Effector CD8-positive, alpha-beta T cell (primary cell): ENCODE measurements at places on chromosomes 13 and 19.

DNA sequence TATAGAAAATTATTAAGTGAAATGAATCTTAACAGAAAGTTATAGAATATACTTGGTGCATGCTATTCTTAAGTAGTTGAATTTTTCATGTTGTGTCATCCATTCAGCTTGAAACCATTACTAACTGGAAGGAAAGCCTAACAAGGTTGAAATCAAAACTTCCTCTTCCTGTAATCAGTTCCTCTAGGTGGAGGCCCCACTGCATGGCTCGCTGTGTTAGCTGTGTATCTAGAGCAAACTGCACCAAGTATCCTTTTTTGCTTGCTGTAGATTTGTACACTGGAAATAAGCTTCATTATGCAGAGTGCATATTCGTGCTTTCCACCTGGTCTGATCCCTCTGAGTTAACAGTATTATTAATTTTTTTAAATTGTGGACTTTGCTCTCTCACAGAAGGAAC lies 1146.1 kb downstream of the EFNB2 start:
- DNase-seq: no peak

DNA sequence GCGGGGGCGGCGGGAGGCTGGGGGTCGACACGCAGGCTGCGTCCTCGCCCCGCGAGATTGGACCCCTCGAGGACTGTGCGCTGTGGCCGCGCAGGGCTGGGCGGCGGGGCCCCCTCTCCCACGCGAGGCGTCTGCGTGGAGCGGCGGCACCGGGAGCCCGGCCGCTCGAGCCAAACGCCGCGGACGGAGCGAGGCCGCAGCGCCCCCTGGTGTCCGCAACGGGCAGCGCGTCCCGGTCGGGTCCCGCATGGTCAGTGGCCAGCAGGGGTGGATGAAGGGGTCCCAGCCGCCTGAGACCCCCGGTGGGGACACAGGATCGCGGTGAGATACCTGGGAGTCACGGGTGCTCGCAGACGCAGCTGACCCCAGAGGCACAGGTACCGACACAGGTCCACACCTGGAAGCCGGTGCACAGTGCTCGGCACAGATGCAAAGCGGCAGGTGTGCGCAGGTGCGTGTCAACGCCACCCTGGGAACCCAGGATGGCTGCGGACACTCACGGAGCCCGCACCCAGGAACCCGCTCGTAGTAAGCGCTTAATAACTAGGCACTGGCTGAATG lies 2.1 kb upstream of the CIRBP start:
- peak; percentile 49 for DNase-seq

DNA sequence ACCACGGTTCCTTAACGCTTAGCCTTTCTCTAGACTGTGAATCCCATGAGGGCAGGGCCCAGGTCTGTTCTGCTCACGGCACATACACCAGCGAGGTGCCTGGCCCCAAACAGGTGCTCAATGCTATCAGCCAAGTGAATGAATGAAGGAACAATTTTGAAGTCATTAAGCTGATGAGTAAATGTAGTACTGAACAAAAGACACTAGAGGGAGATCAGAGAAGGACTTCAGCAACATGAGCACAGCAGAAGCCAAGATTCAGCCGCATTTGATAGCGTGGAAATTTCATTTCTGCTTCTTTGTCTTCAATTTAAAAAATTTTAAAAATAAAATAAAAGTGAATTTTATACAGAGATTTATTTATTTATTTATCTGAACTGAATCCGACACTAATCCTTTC lies 20.1 kb upstream of the MYO16 start:
- no peak for DNase-seq

- DNase-seq: no peak
Observed at GRCh38 chr13:24623149-24623665, 57.0 kb upstream of the ATP12A start.

DNA sequence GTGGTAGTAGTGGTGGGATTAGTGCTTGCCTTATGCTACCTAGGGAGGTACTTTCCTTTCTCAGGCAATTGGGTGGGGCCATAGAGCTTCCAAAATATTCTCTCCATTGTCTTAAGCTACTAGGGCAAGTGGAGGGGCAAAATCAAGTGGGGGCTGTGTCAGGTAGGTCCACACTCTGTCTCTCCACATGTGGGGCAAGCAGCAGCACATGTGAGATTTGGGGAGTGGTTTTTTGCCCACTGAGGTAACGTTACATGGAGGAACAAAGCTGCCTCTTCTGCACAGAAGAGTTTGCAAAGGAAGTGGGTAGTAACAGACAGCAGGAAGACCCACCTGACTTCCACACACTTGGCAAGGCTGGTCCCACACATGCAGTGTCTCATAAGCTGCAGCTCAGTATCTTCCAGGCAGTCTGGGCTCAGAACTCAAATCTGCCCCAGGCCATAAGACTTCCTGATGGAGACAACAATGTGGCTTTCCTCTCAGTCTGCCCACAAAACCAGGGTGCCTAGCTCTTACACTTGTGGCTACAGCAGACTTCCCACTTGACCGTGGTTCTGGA lies 1581.5 kb upstream of the PCDH20 start:
- no peak for DNase-seq

DNA sequence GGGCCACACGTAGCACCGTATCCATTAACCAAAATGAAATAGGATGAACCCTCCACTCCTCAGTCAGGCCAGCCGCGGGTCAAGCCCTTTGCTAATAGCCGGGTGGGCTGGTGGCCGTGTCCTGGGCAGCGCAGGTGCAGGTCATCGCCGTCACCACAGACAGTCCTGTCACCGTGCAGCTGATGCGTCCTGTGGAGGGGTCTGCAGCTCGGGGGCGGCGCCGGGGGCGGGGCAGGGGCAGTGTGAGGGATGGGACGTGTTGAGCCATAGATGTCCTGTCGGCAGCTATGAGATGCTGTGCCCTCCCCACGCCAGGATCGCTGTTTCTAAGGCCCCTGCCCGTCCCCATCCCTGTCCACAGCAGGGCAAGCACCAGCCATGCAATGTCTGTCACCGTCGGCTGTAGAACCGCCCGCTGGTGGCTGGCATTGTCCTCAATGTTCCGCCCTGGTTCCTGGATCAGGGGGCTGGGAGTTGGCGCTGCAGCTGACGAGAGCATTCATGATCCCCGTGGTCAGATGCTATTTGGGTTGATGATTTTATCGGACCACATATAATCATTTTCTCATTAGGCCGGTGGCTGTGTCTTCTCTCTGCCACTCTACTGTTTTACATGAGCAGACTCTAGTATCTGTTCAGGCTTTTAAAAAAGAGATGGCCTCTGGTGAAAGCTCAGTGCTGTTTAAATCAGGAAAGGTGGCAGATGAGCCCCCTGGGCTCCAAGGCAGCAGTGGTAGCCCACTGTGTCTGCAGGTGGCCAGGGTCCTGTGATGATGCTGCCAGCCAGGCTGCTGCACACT lies 126.1 kb downstream of the KDM4B start:
- no peak for DNase-seq

GRCh38 chr13:31199527-31199848 lies 287 bp upstream of the B3GLCT start:
- DNase-seq: no peak

GRCh38 chr19:42850981-42851717 lies 28.4 kb downstream of the PSG1 start:
- DNase-seq: no peak

GRCh38 chr13:29448174-29448573 lies 147.3 kb downstream of the SLC7A1 start:
- DNase-seq: no peak

- DNase-seq: no peak
Observed at GRCh38 chr19:48955308-48955958, 758 bp downstream of the BAX start.

- no peak for DNase-seq
Observed at GRCh38 chr19:38194061-38194701, 29.8 kb downstream of the DPF1 start.

- no peak for DNase-seq
Observed at GRCh38 chr13:64074971-64075474, 2659.4 kb upstream of the PCDH20 start.

GRCh38 chr19:29680447-29680846 lies 15.2 kb downstream of the PLEKHF1 start:
- DNase-seq: peak; percentile 54

DNA sequence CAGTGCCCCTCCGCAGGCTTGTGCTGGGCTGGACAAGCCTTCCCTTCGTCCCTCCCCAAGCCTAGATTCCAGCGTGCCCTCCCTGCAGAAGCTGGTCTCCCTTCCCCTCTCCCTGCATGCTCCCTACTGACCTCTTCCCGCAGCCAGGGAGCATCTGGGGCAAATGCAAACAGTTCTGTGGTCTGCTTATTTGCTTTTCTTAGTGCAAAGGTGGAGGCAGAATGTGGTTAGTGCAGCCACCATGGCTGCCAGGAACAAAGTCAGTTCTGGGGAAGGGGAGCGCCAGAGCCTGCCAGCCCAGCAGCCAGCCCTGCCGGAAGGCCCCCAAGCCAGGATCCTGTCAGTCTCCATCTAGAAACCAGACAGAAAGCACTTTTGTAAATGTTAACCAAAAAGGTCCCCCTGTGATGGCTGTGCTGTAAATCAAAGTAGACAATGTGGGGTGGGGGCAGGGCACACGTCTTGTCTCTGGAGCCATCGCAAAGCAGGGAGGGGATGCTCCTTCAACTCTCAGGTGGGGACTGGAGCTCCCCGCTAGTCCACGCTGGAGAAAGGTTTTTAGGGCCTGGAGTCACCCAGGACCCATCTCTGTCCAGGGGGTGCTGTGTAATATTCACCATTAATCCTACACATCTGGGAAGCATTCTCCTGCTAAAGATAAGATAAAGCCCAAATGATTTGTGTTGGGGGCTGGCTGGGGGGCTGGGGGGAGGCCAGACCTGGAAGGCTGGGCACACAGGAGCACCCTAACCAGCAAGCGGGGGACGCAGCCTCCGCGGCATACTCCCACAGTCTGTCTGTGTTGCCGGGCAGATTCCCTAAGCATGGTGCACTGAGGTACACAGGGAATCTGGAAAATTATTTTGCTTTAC lies 30.9 kb downstream of the SERP2 start:
- DNase-seq: no peak

DNA sequence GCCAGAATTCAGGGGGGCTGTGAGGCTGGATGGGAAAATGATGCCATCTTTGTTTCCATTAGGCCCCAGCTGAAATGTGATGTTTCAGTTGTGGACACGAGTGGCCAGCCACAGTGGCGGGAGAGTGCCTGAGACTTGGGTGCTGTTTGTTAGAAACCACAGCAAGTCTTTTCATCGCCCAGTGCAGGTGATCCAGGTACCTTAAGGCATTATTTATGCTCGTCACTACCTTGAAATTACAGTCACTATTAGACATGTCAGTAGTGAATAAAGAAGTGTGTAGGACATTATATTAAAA lies 82.5 kb upstream of the TM9SF2 start:
- no peak for DNase-seq

DNA sequence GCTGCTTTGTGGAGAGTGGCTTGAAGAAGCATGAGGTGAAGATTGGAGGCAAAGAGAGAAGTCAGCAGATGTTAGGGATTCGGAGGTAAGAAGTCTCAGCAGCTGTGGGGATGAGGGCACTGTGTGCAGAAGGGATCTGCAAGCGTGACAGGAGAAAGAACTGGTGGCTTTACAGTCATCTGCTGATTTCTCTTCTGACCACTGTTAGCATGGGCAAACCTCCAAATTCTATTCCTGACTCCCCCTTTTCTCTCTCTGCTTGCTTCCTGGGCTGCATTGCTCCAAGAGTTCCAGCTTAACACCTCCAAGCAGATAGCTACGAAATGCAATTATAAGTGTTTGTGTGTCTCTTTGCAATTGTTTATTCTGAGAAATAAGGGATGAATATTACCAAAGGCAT lies 159.6 kb downstream of the GGACT start:
- no peak for DNase-seq

DNA sequence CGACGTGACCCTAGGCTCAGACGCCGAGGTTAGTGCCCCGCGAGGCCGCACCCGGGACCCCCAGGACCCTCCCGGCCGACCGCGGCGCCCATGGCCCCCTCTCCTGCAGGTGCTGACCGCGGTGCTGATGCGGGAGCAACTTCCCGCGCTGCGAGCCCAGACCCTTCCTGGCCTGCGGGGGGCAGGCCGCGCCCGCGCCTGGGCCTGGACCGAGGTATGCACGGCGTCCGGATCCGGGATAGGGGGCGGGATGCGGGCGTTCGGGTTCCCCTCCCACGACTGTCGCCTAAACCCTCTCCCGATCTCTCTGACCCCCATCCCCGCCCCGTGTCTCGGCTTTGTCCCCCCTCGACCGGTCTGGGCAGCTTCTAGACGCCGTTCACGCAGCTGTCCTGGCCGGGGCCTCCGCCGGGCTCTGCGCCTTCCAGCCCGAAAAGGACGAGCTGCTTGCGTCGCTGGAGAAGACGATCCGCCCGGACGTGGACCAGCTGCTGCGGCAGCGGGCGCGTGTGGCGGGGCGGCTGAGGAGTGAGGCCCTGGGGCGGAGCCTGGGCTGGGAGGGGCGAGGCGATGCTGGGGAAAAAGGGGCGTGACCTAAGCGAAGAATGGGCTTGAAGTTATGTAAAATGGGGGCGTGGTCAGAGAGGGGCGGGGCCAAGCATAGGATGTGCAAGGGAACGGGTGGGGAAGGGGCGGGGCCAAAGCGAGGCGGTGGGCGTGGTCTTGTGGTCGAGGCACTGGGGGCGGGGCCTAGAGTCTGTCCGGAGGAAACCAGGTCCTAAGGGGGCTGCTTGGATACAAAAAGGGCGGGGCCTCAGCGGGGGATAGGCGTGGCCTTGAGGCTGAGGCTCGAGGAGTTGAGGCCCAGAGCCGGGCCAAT lies 16.0 kb upstream of the COLGALT1 start:
- peak; percentile 97 for DNase-seq

- peak; percentile 58 for DNase-seq
Observed at GRCh38 chr19:53195265-53195903, 2.2 kb upstream of the ZNF665 start.

GRCh38 chr19:42003506-42004294 lies 9.7 kb upstream of the ATP1A3 start:
- DNase-seq: no peak

- no peak for DNase-seq
Observed at GRCh38 chr19:49988007-49988406, 27.0 kb upstream of the SIGLEC11 start.

DNA sequence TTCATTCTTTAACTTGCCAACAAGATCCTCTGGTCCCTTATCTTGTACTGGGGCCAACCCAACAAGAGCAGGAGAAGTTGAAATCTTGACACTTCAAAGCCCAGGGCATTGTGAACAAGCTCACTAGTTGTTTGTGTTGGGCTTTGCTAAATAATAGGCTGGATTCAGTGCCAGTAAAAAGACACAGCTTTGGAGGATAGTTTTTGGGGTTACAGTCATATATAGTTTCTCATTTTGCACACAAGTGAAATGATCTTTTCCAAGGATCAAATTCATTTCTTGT lies 30.3 kb upstream of the LRCH1 start:
- no peak for DNase-seq

DNA sequence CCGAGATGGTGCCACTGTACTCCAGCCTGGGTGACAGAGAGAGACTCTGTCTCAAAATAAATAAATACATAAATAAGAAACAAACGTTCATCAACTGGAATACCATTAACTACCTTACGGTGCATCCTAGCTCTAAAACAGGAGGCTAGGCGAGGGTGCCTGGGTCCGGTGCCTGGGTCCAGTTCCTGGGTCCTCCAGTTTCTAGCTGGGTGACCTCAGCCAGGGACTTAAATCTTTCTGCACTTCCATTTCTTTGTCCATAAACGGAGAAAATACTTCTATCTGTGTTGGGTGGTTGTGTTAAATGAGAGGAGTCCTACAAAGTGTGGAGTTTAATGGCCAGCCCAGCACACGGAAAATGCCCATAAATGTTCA lies 34.0 kb downstream of the RFX2 start:
- no peak for DNase-seq

- DNase-seq: peak; percentile 27
Observed at GRCh38 chr19:49057636-49058234, at the start of gene CGB7. TSS of gene CGB7 (minus strand) at chr19:49057749. CDS start at chr19:49055375, 2,374 bp downstream.

GRCh38 chr19:49773663-49774350 lies 7.0 kb downstream of the AP2A1 start:
- no peak for DNase-seq
